Stimulated activated CD4-positive, alpha-beta T cell treated with anti-CD3 and anti-CD28 coated beads, Interleukin-1b, Interleukin-23, amount 100 ng/mL, for 4 hours (primary cell): ENCODE measurements at places on chromosomes 2 and 18.

GRCh38 chr2:206856513-206856912 is 82.8 kb upstream of the CPO start:
- DNase-seq, result no peak

DNA sequence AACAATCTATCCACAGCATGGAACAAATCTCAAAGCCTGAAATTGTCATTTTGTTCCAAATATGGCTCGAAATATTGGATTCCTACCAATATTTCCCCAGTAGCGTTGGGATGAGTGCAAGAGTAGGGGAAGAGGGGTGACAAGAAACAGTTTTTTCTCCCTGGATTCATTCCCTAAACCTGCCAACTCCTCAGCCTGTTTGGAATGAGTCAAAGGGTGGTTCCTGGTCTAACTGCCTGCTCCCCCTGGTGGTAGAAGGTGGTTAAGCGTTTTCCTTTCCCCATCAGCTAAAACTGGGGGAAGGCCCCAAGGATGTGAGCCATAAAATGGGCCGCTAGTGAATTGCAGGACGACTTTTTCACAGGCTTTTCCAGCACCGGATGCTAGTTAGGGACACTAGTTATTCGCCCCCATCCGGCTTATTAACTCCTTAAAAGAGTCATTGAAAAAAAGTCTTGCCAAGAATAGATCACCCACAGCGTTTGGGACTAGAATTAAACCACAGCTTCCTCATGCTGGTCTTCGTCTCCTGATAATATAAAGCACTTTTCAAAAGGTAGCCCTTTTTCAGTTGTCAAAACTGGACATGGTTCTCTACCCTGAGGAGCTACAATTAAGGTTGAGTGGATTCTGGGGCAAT is 72.5 kb downstream of the DHRS9 start:
- peak; percentile 68 for DNase-seq

DNA sequence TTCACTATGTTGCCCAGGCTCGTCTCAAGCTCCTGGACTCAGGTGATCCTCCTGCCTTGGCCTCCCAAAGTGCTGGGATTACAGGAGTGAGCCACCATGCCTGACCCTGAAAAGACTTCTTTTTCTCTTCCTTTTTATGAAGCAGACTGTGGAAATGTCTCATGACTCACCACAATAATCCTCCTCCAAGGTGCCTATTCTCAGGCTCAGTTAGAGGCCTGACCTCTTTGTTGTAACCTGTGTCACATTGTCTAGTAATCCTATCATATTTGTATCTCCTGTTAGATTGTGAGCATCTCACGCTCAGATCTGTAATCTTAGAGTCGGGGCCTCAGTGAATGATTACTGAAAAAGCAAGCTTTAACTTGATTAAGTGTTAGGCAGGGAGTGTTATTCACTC is 18.3 kb upstream of the TAF4B start:
- no peak for DNase-seq

GRCh38 chr2:197312186-197312585 is 1.6 kb upstream of the ANKRD44 start:
- DNase-seq, result no peak

DNA sequence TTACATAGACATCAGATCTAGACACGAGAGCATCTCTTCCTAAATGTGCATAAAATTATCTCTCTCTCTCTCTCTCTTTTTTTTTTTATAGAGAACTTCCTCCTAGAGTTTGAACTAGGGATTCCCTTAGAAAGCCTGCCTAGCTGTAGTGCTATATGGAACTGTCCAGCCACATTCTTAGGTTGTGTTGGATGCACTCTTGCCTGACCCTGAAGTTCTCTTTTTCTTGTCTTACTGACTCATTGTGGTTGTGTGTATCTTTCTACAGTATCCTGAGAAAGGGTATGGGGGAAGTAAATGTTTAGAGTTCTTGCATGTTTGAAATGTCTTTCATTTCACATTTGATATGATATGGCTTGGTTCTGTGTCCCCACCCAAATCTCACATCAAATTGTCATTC is 368.2 kb downstream of the CDH2 start:
- DNase-seq, result no peak

GRCh38 chr18:69774831-69775230 is 172.8 kb downstream of the CD226 start:
- DNase-seq, result no peak

- DNase-seq, result no peak
Measured at GRCh38 chr2:86520153-86520552, 43.1 kb downstream of the CHMP3 start.

DNA sequence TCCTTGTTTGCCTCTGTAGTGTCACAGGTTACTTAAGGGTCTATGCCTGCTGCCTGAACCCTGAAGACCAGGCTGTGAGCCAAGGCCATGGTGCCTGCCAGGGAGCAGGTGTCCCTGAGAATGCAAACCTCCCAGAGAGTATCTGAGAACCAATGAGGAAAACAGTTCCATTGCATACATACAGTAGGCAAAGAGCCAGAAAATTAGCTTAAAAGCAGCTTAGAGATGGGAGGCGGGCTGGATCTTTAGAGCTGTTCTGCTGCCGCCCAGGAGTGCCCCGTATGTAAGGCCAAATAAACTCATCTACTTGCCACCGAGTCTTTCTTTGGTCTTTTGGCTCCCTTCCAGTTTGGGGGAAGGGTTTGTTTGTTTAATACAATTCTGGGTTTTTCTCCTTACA is 327.9 kb downstream of the CLIP4 start:
- DNase-seq, result no peak

DNA sequence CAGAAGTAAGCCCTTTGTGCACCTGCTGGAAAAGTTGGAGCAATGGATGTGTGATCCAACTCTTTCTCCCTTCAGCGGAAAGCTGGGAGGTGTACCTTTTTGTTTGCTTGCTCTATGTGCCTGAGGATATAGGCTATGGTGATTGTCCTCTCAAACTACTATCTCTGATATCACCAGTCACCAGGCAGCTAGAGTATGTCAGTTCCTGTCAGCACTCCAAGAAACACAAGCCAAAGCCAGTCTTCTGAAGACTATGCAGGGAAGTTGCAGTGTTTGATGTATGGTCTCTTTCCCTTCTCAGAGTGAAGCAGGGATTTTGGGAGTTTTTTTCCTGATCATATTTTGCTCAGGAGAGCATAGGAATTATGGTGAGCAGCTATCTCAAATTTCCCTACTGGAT is 146.4 kb downstream of the PTH2R start:
- DNase-seq, result no peak

- no peak for DNase-seq
Measured at GRCh38 chr2:3154700-3155099, 222.9 kb downstream of the EIPR1 start.

- no peak for DNase-seq
Measured at GRCh38 chr2:82539280-82539621, 1919.8 kb downstream of the SUCLG1 start.

DNA sequence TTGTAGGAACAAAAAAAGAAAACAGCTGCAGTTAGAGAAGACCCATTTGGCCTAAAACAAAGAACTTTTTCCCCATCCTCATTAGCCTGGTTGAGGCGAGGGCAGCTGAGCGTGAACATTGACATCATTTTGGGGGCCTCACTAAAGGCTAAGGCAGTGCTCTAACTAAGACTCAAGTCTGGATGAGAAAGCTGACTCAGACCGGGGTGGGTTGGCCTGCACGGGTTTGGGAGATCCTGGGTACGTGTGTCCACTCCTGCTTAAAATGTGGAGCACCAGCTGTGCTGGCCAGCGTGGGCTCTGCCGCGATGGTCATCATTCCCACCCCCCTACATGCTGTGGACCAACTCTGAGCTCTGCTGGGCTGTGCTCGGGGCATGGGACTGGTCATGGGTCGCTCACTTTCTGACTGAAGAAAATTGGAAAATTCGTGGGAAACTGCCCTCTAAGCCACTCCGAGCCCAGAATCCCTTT is 86.0 kb upstream of the TMEM247 start:
- no peak for DNase-seq

DNA sequence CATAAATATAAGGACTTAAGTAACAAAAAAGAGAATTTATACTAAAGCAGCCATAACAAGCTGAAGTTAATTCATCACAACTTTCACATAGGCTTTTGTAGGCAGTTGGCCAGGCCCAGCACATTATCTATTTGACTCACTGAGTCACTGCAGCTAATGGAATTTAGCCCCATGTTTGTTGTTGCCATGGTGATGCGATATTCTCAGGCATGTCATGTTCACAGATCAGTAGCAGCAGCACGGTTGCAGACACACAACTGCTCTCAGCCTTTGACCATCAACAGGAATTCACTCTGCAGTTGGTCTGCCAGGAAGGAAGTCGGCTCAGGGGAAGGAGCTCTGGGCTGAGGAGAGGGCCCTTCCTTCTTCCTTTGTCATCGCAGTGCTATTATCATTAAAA is 639.8 kb downstream of the TMEM182 start:
- no peak for DNase-seq

DNA sequence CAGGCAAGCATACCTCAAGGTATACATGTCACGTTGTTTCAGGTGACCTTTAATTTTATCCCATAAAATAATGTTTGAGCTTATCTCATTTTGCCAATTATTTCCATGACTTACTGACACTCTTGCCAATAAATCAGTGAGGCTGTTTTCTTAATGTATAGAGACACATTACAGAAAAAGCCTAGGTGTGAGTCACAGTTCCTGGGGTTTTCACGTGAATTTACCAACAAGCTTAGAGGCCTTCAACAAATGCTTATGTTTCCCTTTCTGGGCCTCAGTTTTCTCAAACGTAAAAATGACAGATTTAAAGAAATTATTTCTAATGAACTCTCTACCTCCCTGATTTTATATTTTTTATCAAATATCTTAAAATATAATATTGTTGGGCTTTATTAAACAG is 517.5 kb upstream of the SPHKAP start:
- DNase-seq, result no peak

- no peak for DNase-seq
Measured at GRCh38 chr2:71453404-71454220, at the start of gene DYSF. Gene DYSF, plus strand, starts transcription at chr2:71453561.

DNA sequence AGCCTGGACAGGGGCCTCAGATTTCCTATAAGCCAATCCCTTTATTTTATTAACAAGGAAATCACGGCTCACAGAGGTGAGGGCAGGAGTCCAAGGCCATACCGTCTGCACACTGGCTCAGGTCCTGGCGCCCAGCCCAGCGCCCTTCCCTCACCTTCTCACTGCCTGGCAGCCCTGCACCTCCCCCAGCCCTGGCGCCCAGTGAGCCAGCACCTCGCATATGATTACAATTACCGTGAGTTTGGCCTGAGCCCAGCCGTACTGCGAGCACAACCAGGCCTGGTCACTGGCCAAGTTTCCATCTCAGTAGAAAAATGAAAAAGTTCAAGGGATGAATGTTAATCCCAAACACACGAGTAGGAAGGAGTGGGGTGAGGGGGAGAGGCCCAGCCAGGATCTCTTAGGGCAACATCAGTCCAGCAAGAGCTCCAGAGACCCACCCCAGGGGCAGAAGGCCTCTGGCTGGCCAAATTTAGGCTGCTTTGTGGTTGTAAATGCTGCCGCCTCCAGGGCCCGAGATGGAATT is 68.4 kb downstream of the MCFD2 start:
- no peak for DNase-seq

GRCh38 chr2:211941216-211941747 is 597.3 kb downstream of the ERBB4 start:
- no peak for DNase-seq

DNA sequence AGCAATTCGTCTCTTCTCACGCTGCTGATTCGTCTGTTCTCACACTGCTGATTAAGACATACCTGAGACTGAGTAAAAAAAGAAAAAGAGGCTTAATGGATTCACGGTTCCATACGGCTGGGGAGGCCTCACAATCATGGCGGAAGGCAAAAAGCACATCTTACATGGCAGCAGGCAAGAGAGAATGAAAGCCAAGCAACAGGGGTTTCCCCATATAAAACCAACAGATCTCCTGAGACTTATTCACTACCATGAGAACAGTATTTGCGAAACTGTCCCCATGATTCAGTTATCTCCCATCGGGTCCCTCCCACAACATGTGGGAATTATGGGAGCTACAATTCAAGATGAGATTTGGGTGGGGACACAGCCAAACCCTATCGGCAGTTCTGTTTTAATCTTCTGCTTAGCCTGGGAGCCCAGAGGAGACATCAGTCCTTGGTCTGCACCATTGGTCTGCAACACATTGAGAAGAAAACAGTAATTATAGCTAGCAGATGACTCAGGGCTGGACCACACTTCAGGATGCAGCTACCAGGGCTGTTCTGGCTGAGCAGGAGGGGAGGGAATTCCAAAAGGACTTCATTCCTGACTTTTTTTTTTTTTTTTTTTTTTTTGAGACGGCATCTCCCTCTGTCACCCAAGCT is 69.4 kb downstream of the CABLES1 start:
- no peak for DNase-seq

- DNase-seq, result peak; percentile 53
Measured at GRCh38 chr2:240437861-240438809, 2.7 kb downstream of the GPC1 start.

GRCh38 chr2:133363884-133364283 is 204.4 kb downstream of the NCKAP5 start:
- no peak for DNase-seq

DNA sequence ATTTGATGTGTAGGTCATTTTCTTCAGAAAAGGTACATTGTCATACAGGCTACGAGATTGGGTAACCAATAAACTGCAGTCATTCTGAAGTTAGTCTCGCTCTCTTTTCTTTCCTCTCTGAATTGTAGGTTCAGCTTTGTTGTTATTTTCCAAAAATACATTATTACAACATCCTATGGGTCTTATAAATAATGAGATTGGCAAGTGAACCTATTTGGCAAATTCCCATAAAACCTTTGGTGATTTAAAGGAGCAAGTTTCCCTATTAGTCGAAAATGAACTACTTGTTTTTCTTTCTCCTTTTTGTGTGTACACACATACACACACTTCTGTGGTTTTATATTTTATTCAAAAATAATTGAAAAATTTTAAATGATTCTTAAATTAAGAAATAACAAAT is 67.0 kb downstream of the ARHGAP28 start:
- no peak for DNase-seq

DNA sequence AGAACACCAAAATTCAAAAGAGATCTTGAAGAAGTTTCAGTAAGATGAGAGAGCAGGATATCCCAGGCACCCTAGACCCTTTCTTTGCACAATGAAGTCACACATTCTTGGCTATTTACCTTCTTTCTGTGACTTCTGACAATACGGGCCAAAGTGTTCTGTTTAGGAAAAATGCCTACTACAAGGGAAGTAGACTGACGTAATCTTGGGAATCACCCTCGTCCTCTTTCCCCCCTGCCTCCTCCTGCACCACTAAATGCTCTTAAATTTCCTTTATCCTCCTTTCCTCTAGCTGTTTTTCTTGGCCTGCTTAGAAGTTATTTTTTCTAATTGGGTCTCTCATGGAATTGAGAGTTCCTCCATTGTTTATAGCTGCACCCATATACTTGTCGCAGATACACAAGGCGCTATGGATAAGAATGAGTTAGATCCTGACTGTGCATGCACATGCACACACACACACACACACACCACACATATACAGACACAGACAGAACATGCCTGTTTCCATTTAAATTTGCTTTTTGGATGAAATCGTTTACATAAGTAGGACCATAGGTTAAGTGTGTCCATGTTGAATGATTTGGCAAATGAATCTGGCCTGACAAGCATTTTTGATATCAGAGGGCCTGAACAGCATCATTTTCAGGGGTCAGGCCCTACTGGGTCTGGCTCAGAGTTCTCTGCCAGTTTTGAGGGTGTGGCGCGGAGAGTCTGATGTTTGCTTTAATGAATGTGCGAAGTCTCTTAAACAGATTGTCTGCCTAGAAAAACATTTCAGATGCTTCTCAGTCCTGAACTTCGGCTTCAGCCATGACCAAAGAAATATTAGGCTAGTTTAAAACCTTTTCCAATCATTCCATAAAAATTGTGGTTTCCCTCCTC is 131.9 kb upstream of the NT5C1B start:
- DNase-seq, result no peak

GRCh38 chr2:134408386-134408785 is 154.5 kb downstream of the MGAT5 start:
- no peak for DNase-seq
